HT1080 (cell line): ENCODE measurements at places on chromosomes 3 and 15. TPM values are rescaled to one million over a fixed set of nuclear protein-coding genes. Genes with fewer than 3 reads are reported as not detected.

Gene PHLDB2
- 57.3 and 58.5 TPM in 2 replicates for total RNA-seq

- no peak for DNase-seq
Observed at GRCh38 chr3:41290736-41291135, 91.4 kb downstream of the CTNNB1 start.

- no peak for DNase-seq
Observed at GRCh38 chr3:27040674-27041073, 328.5 kb downstream of the NEK10 start.

- peak; percentile 40 for DNase-seq
Observed at GRCh38 chr3:47865192-47865591, 62.3 kb downstream of the DHX30 start.

GRCh38 chr15:91456921-91457320 is 356.9 kb downstream of the SV2B start:
- no peak for DNase-seq

DNA sequence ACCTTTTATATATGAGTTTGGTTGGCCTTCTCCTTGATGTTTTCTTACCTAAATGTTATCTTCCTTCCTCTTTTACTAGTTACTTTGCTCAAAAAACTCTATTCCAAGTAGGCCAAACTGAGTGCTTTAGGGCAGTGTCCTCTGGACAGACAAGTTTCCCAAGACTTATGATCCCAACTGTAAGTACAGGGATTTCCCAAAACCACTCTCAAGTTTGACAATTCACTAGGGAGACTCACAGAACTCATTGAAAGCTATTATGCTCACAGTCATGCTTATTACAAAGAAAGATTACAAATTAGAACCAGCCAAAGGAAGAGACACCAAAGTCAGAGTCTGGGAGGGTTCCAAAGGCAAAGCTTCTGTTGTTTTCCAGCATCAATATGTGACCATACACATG is 534.2 kb upstream of the ALCAM start:
- DNase-seq, result no peak
